ENCODE measurements at places on chromosomes 6 and 20. TPM values are rescaled to one million over a fixed set of nuclear protein-coding genes. Genes with fewer than 3 reads are reported as not detected.

GRCh38 chr6:14881398-14881797 lies 364.5 kb upstream of the JARID2 start:
- peaks cover 5% of the 10 kb centered on the region for H3K4me1 ChIP-seq
- H3K27me3 ChIP-seq, result no peaks in the 10 kb centered on the region
- H3K27ac ChIP-seq, result no peak overlapping the region
- H3K36me3 ChIP-seq, result no peaks in the 10 kb centered on the region

Gene SEL1L2
- total RNA-seq, result not detected

DNA sequence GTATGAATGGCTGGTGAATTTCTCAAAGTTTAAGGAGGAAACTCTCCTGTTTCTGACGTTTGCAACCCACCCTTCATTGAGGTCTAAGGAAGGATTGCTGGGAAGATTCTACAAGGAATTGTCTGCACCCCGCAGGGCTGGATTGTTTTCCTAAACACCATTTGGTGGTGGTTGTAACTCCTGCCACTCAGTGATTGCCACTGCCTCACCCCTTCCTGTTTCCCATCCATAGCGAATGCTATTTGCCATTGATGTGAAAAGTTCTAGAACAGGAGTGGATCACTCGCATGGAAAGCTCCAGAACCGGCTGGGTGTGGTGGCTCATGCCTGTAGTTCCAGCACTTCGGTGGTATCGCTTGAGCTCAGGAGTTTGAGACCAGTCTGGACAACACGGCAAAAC lies 8.7 kb upstream of the DSP start:
- H3K27me3 ChIP-seq, result no peaks in the 10 kb centered on the region
- no peaks in the 10 kb centered on the region for H3K4me1 ChIP-seq
- H3K4me3 ChIP-seq, result no peak overlapping the region
- no peaks in the 10 kb centered on the region for H3K36me3 ChIP-seq

DNA sequence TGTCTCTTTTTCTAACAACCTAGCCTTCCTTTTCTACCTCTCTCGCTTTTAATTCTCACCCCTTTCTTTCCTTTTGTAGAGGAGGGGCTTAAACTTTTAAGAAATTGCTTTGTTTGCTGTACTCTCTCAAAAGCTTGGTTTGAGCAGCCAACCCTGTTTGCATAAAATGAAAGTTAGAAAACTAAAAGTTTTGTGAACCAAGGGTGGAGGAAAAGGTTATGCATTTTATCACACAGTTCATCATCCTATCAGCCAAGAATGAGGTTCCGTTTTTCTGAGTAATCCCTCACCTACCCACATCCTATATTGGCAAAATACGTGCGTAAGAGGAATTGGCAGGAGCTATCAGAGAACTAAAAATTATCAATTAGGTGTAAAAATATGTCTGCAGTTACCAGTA lies 42.8 kb upstream of the LOC128125822 start:
- no peak overlapping the region for H3K4me3 ChIP-seq
- H3K27ac ChIP-seq, result no peak overlapping the region
- H3K4me1 ChIP-seq, result no peaks in the 10 kb centered on the region
- no peaks in the 10 kb centered on the region for H3K36me3 ChIP-seq
- no peak for DNase-seq
- no peaks in the 10 kb centered on the region for H3K27me3 ChIP-seq

Gene RTF2
- total RNA-seq, result 54.5 TPM

GRCh38 chr20:37401930-37402675 lies 56.2 kb downstream of the SRC start:
- H3K4me1 ChIP-seq, result peaks cover 11% of the 10 kb centered on the region
- no peak for DNase-seq
- no peaks in the 10 kb centered on the region for H3K27me3 ChIP-seq
- no peak overlapping the region for H3K4me3 ChIP-seq

DNA sequence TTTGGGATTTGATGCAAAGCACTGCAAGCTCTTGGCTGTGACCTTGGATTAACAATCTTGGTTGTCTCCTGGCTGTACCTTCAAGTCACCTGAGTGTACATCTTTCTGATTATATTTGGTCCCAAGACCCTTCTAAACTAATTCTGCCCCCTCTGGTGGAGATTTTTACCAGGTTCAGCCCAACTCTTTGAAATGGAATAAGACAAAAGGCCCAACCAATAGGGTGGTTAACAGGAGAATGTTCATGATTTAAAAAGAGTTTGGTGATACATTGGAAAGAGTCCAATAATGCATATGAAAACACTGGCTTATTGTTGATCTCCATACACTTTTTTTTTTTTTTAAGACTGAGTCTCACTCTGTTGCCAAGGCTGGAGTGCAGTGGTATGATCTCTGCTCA lies 77.5 kb upstream of the CD83 start:
- no peaks in the 10 kb centered on the region for H3K4me1 ChIP-seq
- H3K36me3 ChIP-seq, result no peaks in the 10 kb centered on the region
- H3K27me3 ChIP-seq, result no peaks in the 10 kb centered on the region

DNA sequence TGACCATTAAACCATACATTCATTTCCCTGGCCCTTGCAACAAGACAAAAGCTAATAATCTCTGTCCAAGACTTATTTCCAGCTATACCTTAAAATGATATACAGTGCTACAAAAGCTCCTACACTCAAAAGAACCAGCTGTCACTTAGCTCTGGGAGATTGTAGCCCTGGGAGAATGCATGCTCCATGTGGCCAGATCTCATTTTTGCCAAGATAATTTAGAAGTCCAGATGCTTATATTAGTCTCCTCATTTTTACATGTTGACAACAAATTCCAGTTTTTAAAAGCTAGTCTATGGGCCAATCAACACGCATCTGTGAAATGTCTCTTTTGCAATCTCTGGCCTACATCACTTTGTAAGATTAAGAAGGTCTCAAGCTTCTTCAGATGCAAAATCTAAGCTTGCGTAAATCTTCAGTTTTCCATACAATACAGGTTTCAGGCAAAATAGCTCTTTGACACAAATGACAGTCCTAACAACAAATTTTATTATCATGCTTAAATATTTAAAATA lies 27.1 kb downstream of the TASP1 start:
- H3K4me1 ChIP-seq, result peaks cover 21% of the 10 kb centered on the region
- peaks cover 7% of the 10 kb centered on the region for H3K36me3 ChIP-seq
- no peak for DNase-seq
- no peaks in the 10 kb centered on the region for H3K27me3 ChIP-seq
- no peak overlapping the region for H3K4me3 ChIP-seq

GRCh38 chr6:11343963-11344723 lies 111.7 kb upstream of the NEDD9 start:
- no peak for DNase-seq
- no peak overlapping the region for H3K27ac ChIP-seq
- no peaks in the 10 kb centered on the region for H3K36me3 ChIP-seq
- H3K4me3 ChIP-seq, result no peak overlapping the region
- H3K27me3 ChIP-seq, result no peaks in the 10 kb centered on the region

DNA sequence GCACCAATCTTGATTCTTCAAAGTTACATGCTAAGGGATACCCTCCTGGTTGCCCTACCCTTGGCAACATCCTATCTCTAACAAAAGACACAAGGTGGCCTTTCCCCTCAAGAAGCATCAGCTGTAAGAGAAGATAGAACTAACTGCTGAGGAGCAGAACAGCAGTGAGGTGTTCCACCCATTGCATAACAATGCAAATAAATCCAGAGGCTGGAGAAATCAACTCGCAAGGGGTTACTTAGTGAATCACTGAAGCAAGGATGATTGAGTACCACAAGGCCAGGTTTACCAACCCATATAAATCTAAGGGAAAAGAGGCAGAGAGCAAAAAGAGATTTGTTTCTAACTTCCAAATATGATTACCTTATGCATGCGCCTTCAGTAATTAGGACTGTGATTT lies 36.7 kb downstream of the F13A1 start:
- no peak overlapping the region for H3K27ac ChIP-seq
- no peak overlapping the region for H3K4me3 ChIP-seq
- no peaks in the 10 kb centered on the region for H3K36me3 ChIP-seq
- no peaks in the 10 kb centered on the region for H3K4me1 ChIP-seq
- no peaks in the 10 kb centered on the region for H3K27me3 ChIP-seq
- DNase-seq, result no peak

GRCh38 chr6:45209762-45210161 lies 118.4 kb upstream of the RUNX2 start:
- no peaks in the 10 kb centered on the region for H3K27me3 ChIP-seq
- H3K4me1 ChIP-seq, result no peaks in the 10 kb centered on the region
- no peak overlapping the region for H3K4me3 ChIP-seq
- no peak overlapping the region for H3K27ac ChIP-seq
- DNase-seq, result no peak
- no peaks in the 10 kb centered on the region for H3K36me3 ChIP-seq

DNA sequence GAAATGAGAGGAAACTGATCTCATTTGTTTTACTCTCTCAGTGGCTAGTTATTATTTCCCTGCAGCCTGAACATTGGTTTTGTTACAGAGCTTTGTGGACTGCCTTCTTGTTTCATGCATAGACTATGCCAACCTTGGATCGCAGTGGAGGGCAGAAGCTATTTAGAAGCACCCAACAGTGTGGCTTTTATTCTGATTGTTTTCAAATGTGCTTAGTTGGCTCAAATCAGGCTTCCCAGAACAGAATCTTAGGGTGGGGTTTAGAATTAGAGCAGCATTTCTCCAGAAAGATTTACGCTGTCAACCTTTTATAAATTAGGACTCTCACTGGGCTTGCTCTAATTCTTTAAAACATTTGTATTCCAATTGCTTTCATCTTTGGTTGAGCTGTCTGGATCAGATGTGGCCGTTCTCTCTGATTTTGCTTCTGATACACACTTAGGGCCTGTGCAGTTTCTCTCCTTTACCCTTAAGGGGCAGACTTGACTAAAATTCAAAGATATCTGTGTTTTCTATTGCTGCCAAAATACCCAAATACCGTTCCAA lies 210.3 kb downstream of the BCKDHB start:
- no peaks in the 10 kb centered on the region for H3K4me1 ChIP-seq
- H3K27ac ChIP-seq, result no peak overlapping the region
- no peak overlapping the region for H3K4me3 ChIP-seq
- H3K36me3 ChIP-seq, result no peaks in the 10 kb centered on the region
- H3K27me3 ChIP-seq, result no peaks in the 10 kb centered on the region

Gene TNFRSF21
- 1.8 TPM for total RNA-seq

Gene ZBTB46
- 39.5 TPM for total RNA-seq

Gene C4A
- 147 TPM for total RNA-seq

GRCh38 chr6:9089724-9090123 lies 654.4 kb upstream of the SLC35B3 start:
- no peaks in the 10 kb centered on the region for H3K27me3 ChIP-seq
- no peaks in the 10 kb centered on the region for H3K36me3 ChIP-seq
- H3K4me1 ChIP-seq, result no peaks in the 10 kb centered on the region
- no peak overlapping the region for H3K27ac ChIP-seq

DNA sequence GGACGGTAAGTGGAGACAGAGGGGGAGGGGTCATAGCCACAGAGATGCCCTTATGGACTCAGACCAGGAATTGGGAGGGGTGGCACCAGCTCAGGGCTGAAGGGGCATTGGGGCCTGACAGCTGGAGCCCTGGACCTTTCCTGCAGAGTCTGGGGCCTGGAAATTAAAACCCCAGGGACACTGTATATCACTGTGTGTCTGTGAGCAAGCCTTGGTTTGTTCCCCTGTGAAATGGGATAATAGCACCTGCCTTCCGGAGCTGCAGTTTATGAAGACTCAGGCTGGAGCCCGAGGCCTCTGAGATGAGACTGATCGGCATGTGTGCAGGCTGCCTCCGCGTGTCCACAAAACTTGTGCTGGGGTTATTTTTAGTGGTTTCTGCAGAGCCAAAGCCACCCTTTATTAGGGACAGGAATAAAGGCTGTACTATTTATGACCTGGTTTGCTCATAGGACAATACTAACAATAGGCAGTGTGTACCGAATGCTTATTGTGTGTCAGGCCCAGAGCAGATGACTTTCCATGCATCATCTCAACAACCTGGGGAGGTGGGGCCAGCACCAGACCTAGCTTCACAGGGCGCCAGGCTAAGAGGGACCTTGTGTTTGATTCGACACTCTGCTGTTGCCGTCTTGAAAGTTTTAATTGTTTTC lies 22.6 kb downstream of the MYH7B start:
- H3K4me3 ChIP-seq, result no peak overlapping the region
- H3K27ac ChIP-seq, result no peak overlapping the region
- H3K27me3 ChIP-seq, result no peaks in the 10 kb centered on the region

Gene ARID1B
- total RNA-seq, result 97.9 TPM

DNA sequence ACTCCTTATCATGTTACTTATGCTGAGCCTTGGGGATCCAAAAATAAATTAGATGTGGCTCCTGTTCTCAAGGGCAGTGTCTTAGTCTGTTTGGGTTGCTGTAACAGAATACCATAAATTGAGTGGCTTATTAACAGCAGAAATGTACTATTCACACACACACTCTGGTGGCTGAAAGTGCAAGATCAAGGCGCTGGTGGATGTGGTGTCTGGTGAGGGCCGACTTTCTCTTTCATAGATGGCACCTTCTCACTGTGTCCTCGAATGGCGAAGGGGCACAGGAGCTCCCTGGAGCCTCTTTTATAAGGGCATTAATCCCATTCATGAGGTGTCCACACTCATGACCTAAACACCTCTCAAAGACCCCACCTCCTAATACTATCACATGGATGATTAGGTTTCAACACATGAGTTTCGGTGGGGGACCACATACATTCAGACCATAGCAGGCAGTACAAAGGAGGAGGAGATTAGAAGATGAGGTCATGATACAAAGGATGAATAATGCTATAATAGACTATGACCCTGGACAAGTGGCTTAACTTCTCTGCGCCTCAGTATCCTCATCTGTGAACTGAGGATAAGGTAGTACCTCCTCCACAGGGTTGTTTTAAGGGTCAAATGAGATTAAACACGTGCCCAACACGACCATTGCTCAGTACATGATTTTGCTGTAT lies 34.1 kb downstream of the RPP40 start:
- no peaks in the 10 kb centered on the region for H3K36me3 ChIP-seq
- H3K4me1 ChIP-seq, result peaks cover 3% of the 10 kb centered on the region
- H3K27ac ChIP-seq, result no peak overlapping the region
- no peak for DNase-seq
- no peaks in the 10 kb centered on the region for H3K27me3 ChIP-seq

- H3K27me3 ChIP-seq, result no peaks in the 10 kb centered on the region
- H3K4me3 ChIP-seq, result no peak overlapping the region
- no peaks in the 10 kb centered on the region for H3K36me3 ChIP-seq
- DNase-seq, result no peak
These were observed 102.9 kb downstream of the ADGRG6 start for GRCh38 chr6:142404751-142405150.

- peaks cover 4% of the 10 kb centered on the region for H3K4me1 ChIP-seq
- H3K4me3 ChIP-seq, result no peak overlapping the region
- H3K27me3 ChIP-seq, result no peaks in the 10 kb centered on the region
These were observed 260.4 kb downstream of the ADGB start for GRCh38 chr6:146859206-146859605.

DNA sequence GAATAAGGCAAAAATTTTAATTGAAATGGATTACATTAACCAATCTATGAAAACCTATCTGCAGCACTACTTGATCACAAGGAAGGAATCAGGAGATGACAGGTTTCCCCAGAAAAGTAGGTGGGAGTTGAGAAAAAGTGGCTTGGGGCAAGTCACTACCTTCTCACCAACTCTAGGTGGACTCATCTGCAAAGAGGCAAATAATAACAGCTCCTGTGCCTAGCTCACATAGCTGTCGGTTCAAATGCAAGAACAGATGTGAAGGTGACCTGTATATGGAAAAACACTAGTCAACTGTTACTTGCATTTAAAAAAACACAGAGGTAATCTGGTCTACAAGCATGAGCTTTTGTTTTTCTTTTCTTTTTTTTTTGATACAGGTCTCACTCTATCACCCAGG lies 67.2 kb downstream of the POPDC3 start:
- peaks cover 26% of the 10 kb centered on the region for H3K36me3 ChIP-seq
- H3K27me3 ChIP-seq, result no peaks in the 10 kb centered on the region
- H3K4me3 ChIP-seq, result no peak overlapping the region
- no peak for DNase-seq
- H3K4me1 ChIP-seq, result no peaks in the 10 kb centered on the region
